ENCODE measurements at places on chromosomes 3 and 15.

DNA sequence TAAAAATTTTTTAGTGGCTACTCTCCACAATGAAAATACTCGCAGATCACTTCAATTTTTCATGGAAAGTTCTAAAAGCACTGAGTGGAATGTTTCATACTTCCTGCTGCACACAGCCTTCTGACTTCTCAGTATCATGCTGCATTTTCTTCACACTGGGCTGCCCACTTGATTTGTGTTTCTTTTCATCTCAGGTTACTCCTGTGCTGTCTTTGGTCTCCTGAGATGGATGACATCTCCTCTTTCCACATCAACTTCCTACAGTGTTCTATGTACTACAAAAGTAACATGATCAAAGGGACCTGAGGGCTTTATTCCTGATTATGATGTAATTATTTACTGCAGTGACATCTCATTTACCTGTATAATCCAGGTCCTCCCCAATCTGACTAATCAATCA is 927.7 kb downstream of the ROBO2 start:
- DNase-seq: no peak

DNA sequence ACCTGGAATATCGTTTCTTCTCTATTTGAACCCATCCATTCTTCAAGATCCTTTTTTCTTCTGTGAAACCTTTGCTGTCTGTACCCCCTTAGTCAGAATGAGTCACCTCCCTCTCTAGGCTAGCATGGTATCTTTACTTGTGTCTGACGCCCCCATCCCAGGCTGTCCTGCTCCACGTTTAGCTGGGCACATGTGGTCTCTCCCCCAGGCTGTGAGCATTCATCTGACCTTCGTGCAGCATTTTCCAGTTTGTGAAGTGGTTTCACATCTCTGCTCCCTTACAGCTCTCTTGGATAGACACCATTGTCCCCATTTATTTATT is 14.3 kb upstream of the TLE3 start:
- DNase-seq: no peak

DNA sequence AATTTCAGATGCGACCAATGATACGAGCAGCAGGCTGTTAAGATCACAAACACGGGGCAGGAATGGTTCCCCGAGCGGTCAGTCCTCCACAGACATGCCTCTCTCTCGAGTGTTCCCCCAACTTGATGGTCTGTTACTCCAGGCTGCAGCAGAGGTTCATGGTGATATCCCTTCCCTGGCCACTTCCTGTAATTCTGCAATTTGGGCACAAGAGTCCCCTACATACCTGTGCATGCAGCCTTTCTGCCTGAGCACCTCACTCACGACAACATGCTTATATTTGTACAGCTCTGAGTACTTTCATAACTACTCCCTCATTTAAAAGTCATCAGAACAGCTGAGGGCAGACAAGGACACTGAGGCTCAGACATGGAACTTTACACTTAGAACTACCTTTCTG is 408.1 kb upstream of the NR2F2 start:
- no peak for DNase-seq

GRCh38 chr3:170988378-170988777 is 38.1 kb downstream of the SLC2A2 start:
- no peak for DNase-seq

DNA sequence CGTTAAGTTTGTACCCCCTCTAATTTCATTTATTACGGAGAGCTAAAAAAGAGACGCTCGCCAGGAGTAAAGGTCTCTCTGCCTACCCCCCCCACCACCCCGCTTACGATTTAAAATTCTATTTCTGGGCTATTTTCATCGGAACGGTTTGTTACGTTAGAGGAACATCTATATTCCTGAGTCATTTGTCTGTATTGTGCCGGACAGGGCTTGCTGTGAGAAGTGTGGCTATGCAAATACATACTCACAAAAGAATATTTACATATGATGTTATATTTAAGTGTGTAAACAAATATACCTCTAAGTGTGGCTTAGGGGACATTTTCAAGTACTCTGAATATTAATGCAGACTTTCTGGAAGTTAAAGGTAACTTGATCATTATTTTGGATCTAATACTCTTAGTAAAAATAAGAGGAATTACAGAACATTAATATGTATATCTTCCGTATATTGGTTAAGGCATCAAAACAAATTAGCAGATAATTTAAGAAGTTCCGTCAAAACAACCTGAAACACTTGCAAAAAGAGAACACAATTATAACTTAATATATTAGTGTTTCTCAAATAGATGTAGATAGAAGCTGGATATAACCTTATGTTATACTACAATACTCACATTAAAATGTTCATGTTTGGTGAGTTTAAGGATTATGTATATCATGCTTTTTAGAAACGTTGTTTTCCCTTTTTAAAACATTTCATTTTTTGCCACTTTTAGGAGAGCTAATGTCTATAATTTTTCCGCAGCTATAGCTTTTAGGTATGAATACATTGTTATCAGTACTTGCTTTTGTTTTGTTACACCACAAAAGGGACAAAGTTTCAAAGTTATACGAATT is 1.6 kb upstream of the SHOX2 start:
- no peak for DNase-seq

GRCh38 chr15:80171787-80172186 is 19.0 kb downstream of the FAH start:
- no peak for DNase-seq

DNA sequence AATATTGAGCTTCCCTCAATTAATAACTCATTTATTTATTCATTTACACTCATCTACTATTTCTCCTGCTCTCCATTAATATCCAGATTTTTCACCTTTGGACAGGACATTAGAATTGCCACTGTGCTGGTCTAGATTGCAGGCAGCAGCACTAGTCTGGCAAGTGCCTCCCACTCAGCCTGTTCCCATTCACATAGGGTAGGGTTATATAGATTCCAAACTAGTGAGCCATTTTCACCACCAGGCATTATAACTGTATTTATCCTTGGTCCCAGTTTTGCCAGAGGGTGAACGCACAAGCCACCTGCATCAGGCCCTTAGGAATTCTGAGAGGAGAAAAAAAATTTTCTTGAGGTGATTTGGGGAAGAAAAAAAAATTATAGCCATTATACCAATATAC is 44.5 kb downstream of the ANAPC13 start:
- no peak for DNase-seq

DNA sequence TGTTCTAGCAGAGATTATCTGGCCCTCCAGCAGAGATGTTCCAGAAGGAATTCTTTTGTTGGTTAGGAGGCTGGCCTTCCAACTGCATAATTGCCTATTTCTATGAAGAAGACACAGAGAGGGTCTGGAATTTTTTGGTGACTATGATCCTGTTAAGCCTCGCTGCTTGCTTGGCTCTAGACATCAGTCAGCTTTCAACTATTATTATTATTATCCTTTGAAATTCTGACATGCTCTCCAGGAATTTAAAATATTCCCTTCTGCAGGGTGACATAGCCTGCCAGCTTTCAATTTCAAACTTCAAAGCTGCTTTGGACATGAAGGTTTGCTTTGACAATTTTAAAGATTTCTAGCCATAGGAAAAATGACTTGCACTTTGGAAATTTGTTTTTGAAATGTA is 26.3 kb upstream of the ZNF148 start:
- peak; percentile 20 for DNase-seq

GRCh38 chr15:42080186-42080918 is 14.0 kb downstream of the PLA2G4D start:
- no peak for DNase-seq

DNA sequence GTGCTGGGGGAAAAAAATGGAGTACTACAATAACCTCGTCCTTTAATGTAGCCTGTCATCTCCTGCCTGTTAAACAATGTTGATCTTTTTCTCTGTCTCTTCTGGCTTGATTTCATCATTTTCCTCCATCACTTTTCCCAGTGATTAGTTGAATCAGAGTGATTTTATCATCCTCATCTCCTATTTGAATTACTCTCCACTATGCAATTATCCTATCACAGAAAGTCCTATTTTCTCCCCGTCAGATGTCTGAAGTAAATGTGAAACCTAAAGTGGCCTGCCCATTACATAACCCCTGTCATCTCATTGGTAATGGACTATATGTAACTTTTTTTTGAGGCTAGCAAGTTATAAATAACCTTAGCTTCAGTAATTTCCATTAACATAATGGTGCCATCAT is 201.8 kb downstream of the CACNA2D3 start:
- DNase-seq: no peak
